B cell (primary cell): ENCODE measurements at places on chromosomes 4 and X. TPM values are rescaled to one million over a fixed set of nuclear protein-coding genes. Genes with fewer than 3 reads are reported as not detected.

Gene KCTD8
- not detected in 2 replicates for total RNA-seq

Gene ASMTL
- total RNA-seq: 50.4 and 52.9 TPM in 2 replicates

Gene MBTPS2
- total RNA-seq: 8.2 and 8.7 TPM in 2 replicates

Gene PPEF1
- total RNA-seq: 0.52 and 0.56 TPM in 2 replicates

Gene YY2
- total RNA-seq: 2.6 and 3.0 TPM in 2 replicates

Gene TFE3
- total RNA-seq: 38.9 and 42.1 TPM in 2 replicates
